Aorta (tissue), 5 donors: ENCODE measurements at places on chromosomes 6 and 20. TPM values are rescaled to one million over a fixed set of nuclear protein-coding genes. Genes with fewer than 3 reads are reported as not detected.

Gene LAMA2
- total RNA-seq, result 40.9 TPM

Gene ZNF311
- 0.62 TPM for total RNA-seq

DNA sequence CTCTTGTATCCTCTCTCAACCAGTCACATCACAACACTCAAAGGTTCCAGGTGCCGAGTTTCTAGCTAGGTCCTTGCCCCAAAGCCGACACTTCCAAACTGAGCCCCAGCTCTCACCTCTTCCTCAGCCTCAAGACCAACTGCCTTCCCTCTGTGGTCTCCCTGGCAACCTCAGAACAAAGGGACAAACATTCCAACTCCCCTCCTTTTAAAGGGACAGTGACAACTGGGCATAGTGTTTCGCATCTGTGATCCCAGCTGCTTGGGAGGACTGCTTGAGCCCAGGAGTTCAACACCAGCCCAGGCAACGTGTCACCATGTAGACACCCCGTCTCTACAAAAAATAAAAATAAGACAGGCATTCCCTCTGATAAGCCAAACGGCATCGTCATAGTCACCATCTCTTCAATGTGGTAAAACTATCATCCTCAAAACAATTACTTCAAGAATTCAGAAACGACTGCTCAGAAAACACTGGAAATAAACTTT lies 11.3 kb downstream of the DIDO1 start:
- peaks cover 8% of the 10 kb centered on the region for H3K4me1 ChIP-seq
- H3K27me3 ChIP-seq, result no peaks in the 10 kb centered on the region
- no peak overlapping the region for H3K27ac ChIP-seq
- no peaks in the 10 kb centered on the region for H3K36me3 ChIP-seq
- no peak for DNase-seq

GRCh38 chr20:44231193-44231592 lies 15.9 kb upstream of the GDAP1L1 start:
- no peak for DNase-seq
- H3K4me3 ChIP-seq, result no peak overlapping the region

GRCh38 chr6:161682982-161683381 lies 409.1 kb upstream of the AGPAT4 start:
- H3K4me1 ChIP-seq, result no peaks in the 10 kb centered on the region
- no peak overlapping the region for H3K4me3 ChIP-seq
- H3K27me3 ChIP-seq, result no peaks in the 10 kb centered on the region

DNA sequence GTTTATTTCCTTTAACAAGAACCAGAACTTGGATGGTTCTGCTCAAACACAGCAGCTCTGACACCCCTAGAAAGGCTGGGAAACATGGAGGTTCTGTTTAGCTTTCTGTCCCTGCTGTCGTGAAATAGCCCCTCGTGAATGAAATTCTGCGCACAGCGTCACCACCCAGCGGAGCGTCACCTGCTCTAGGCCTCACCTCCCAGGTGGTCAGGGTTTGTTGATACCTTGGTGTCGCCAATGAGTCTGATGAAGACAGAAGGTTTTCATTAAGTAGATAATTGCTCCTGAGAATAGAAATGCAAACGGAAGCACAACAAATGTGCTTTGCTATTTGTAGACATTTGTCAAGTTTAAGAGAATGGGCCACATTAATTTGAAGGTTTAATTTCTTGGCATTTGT lies 135.1 kb downstream of the EDN3 start:
- no peaks in the 10 kb centered on the region for H3K36me3 ChIP-seq
- H3K4me3 ChIP-seq, result no peak overlapping the region
- H3K27ac ChIP-seq, result no peak overlapping the region
- H3K4me1 ChIP-seq, result no peaks in the 10 kb centered on the region
- no peaks in the 10 kb centered on the region for H3K27me3 ChIP-seq
- no peak for DNase-seq

Gene CDH4
- total RNA-seq, result 0.10 TPM

Gene ORC3
- total RNA-seq, result 22.4 TPM

DNA sequence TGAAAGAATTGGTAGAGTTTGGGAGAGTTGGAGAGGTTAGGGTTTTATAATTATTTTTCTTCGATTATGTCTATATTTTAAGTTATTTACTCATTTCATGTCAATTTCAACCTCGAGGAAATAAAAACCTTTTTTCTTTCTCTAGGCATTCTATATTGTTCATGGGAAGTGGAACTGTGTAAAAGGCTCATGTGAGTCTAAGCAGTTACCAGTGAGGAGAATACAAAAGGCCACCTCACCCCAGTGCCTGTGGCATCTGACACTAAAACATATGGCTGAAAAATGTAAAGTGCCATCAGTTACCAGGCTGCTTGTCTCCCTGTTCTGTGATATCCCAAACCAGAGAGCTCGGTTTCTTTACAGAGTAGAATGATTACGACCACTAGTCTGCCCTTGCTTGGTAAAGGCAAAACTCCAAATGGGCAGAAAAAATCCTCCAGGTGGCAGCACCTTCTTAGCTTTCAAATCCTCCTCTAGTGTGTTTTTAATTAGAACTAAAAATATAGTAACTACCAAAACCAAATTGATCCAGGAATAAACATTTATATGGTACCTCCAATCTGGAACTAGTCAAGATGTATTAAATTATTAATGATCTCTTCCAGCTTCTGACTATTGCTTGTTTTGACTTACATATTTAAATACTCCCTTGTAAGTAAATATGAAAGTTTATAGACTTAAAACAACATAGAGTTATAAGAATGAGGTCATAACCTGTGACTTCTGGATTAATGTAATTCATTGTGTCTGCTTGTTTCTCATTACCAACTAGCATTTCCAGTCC lies 122.6 kb upstream of the MCHR2 start:
- H3K4me1 ChIP-seq, result no peaks in the 10 kb centered on the region
- H3K27ac ChIP-seq, result no peak overlapping the region
- H3K36me3 ChIP-seq, result no peaks in the 10 kb centered on the region
- H3K4me3 ChIP-seq, result no peak overlapping the region
- no peaks in the 10 kb centered on the region for H3K27me3 ChIP-seq

GRCh38 chr20:4925842-4926530 lies 75.3 kb downstream of the SLC23A2 start:
- peak overlapping the region; percentile 15 for H3K4me3 ChIP-seq
- H3K27ac ChIP-seq, result peak overlapping the region; percentile 28
- no peaks in the 10 kb centered on the region for H3K36me3 ChIP-seq
- no peaks in the 10 kb centered on the region for H3K4me1 ChIP-seq
- no peaks in the 10 kb centered on the region for H3K27me3 ChIP-seq

GRCh38 chr6:14502551-14502950 lies 385.0 kb downstream of the CD83 start:
- H3K4me3 ChIP-seq, result no peak overlapping the region
- no peaks in the 10 kb centered on the region for H3K4me1 ChIP-seq
- H3K27ac ChIP-seq, result no peak overlapping the region
- H3K36me3 ChIP-seq, result no peaks in the 10 kb centered on the region
- no peak for DNase-seq
- no peaks in the 10 kb centered on the region for H3K27me3 ChIP-seq

DNA sequence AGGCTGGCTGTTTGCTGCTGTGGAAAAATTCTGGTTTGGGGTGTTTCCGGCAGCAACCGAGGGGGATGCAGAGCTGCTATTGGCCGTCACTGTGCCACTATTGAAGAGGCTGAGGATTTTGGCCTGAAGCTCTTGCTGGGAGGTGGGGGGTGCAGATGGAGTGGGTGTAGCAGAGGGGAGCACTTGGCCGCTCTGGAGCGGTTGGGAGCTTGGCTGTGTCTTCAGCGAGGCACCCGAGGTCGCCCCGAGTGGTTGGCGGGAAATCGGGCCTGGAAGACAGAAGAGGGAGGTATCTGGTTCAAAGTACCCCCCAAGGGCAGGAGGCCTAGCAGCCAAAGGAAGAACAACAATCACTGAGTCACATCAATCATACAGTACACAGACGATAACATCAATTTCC lies 27.1 kb downstream of the NCOA5 start:
- no peak overlapping the region for H3K4me3 ChIP-seq
- no peaks in the 10 kb centered on the region for H3K27me3 ChIP-seq
- DNase-seq, result no peak

Gene DCDC2
- total RNA-seq, result not detected

Gene SLC22A1
- 2.5 TPM for total RNA-seq

GRCh38 chr6:114569669-114570068 lies 226.8 kb upstream of the HS3ST5 start:
- H3K4me3 ChIP-seq, result no peak overlapping the region
- H3K4me1 ChIP-seq, result no peaks in the 10 kb centered on the region
- DNase-seq, result no peak
- no peak overlapping the region for H3K27ac ChIP-seq
- H3K36me3 ChIP-seq, result no peaks in the 10 kb centered on the region

DNA sequence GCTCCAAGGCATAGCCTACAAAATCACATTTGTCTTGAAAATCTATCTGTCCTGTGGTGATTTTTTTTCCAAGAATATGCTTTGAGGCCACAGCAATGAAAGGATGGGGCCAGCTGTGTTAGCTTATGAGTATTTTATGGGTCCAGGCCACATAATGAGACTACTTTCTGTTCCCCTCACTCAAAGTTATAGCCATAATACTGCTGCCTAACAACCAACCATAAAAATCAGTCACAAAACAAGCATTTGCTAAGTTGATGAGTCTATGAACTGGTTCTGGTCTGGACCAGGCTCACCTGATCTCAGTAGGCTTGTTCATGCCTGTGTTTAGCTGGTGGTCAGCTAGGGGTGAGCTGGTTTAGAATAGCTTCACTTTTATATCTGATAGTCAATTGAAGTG lies 192.5 kb upstream of the PLCB4 start:
- no peaks in the 10 kb centered on the region for H3K4me1 ChIP-seq
- no peaks in the 10 kb centered on the region for H3K27me3 ChIP-seq
- H3K4me3 ChIP-seq, result no peak overlapping the region
- no peaks in the 10 kb centered on the region for H3K36me3 ChIP-seq
- no peak for DNase-seq
- H3K27ac ChIP-seq, result no peak overlapping the region

GRCh38 chr6:131924881-131925474 lies 26.2 kb downstream of the CCN2 start:
- H3K36me3 ChIP-seq, result no peaks in the 10 kb centered on the region
- DNase-seq, result no peak
- H3K4me1 ChIP-seq, result no peaks in the 10 kb centered on the region
- H3K27me3 ChIP-seq, result no peaks in the 10 kb centered on the region
- no peak overlapping the region for H3K27ac ChIP-seq
- no peak overlapping the region for H3K4me3 ChIP-seq

Gene ZNF334
- total RNA-seq, result 1.6 TPM

Gene IPCEF1
- total RNA-seq, result 3.7 TPM

Gene TCF21
- 0.29 TPM for total RNA-seq

DNA sequence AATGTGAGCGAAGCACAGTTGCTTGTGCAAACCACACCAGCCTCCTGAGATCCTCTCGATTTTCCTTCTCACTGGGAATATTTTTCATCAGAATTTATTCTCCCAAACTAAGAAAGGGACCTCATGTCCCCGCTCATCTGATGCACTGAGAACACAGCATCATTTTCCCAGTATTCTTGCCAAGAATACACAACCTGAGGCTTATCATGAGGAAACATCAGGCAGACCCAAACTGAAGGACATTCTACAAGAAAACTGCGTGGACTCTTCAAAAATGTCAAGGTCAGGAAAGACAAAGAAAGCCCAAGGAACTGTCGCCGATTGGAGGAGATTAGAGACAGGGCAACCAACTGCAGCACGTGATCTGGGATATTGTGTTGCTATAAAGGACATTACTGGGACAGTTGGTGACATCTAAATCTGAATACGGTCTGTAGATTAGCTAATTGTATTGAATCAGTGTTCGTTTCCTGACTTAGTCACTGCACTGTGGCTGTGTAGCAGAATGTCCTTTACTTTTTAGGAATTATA lies 72.3 kb downstream of the SNX5 start:
- no peaks in the 10 kb centered on the region for H3K36me3 ChIP-seq
- H3K27ac ChIP-seq, result no peak overlapping the region
- H3K4me1 ChIP-seq, result no peaks in the 10 kb centered on the region
- DNase-seq, result no peak
- H3K4me3 ChIP-seq, result no peak overlapping the region
- H3K27me3 ChIP-seq, result no peaks in the 10 kb centered on the region

Gene FBXO5
- total RNA-seq, result 6.0 TPM

- DNase-seq, result no peak
- H3K4me1 ChIP-seq, result no peaks in the 10 kb centered on the region
- H3K36me3 ChIP-seq, result peaks cover 6% of the 10 kb centered on the region
Observed at GRCh38 chr6:157209865-157210530, 113.3 kb downstream of the TMEM242 start.

DNA sequence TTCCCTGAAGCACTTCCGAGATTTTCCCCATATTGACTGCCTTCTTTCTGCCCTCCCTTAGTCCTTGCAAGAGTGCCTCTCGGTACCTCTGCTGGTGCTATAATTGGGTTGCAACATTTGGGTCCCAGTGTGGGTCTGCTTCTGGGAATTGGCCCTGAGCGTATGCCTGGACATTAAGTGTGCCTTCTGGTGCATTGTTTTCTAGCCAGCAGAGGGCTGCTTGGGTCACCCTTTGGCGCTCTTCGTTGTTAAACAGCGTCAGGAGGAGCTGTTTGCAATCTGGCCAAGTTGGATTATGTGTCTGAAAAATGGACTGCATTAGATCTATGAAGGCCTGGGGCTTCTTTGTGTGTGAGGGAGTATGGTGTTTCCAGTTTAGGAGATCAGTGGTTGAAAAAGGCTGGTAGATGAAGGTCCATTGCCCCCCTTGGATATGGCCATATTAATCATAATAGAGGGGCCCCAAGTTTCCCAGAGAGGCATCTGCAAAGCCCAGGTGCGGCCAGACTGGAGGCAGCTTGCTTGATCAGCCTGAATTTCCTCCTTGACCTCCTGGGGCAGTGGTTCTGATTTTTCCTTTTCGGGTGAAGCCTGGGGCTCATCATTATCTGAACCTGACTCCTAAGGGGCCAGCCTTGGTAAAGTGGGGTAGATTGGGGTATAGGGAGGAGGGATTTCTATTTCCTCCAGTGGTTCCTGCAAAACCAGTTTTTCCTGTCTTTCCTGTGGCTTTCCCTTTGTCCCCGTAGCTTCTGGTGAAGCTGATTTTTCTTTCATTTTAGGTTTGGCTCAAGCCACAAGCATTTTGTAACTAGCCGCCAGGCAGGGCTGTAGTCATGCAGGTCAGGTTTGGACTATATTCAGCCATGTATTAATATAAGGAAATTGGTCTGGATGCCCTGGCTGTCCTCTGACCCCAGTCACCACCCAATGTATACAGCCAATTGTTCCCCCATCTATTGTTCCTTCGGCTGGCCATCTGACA lies 85.4 kb upstream of the GPR6 start:
- H3K4me1 ChIP-seq, result no peaks in the 10 kb centered on the region
- H3K4me3 ChIP-seq, result no peak overlapping the region
- H3K27me3 ChIP-seq, result no peaks in the 10 kb centered on the region
- no peak for DNase-seq
- no peak overlapping the region for H3K27ac ChIP-seq

DNA sequence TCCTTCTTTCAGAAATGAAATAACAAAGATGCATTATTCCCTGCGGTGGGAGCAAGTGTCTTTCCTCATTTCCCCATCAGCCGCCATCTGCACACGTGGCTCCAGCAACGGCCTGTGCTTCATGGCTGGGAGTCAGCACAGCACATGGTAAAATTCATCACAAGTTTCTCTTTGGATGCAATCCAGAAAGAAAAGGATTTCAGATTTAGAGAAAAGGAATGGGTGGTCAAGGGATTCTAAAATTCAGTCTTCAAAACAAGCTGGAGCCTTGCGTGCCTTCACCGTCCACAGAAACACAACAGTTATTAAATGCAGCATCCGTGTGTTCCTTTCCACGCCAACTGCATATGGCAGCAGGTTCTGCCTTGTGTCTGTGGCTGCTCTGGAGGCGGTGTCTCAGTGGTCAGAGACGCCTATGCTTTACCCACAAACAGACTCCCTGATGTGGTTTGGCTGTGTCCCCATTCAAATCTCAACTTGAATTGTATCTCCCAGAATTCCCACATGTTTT lies 107.6 kb downstream of the THBS2 start:
- H3K4me1 ChIP-seq, result peaks cover 2% of the 10 kb centered on the region
- no peak for DNase-seq
- no peaks in the 10 kb centered on the region for H3K27me3 ChIP-seq
